Mesenteric fat pad (tissue), 1 donor: ENCODE measurements at places on chromosomes 11 and 22. TPM values are rescaled to one million over a fixed set of nuclear protein-coding genes. Genes with fewer than 3 reads are reported as not detected.

DNA sequence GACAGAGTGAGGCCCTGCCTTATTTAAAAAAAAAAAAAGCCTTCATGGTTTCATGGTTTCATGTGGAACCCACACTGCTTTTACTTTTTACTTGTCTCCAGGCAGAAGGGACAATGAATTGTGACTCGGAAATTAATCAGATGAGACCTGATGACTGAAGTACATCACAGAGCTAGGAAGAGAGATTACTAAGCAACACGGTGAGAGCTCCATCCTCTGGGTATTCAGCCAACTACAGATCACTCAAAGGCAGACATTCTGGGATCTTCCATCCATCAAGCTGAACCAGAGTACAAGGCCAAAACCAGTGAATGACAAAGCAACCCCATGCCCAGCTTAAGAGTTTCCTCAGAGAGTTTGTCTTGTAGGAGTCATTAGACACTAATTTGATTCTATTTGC, 433.2 kb downstream of the SOX6 start:
- DNase-seq = no peak

Gene PKNOX2
- total RNA-seq = 2.6 TPM

Gene OR2AG1
- total RNA-seq = not detected

Gene FGF4
- not detected for total RNA-seq

GRCh38 chr11:26753723-26754504, 32.1 kb upstream of the SLC5A12 start:
- no peak for DNase-seq

GRCh38 chr22:44191036-44191454, 10.3 kb downstream of the PARVG start:
- DNase-seq = no peak

DNA sequence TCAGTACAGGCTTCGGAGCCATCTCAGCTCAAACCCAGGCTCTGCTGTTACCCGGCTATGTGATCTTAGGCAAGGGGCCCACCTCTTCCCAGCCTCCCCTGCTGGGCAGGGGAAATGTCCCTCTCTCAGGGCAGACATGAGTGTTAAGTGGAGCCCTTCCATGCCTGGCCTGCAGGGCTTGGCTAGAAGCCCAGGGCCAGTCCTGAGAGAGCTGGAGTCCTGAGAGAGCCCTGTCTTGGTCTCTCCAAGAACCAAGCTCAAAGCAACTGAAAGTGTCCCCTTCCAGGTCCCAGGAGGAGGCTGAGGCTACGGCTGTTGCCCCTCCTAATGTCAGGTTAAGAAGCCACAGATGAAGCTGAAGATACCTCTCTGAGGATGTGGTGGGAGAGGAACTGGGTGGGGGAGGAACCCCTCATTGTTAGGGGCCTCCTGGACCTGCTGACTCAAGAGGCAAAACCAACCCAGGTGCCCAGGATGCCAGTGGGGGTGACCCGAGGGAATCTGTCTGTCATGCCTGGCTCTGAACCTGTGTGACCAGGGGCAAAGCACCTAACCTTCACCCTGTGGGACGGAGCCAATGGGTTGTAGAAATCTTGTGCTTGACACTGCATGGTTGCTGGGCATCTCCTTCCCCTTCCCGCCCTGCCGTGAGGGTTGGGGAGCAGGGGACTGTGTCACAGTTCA, 4.2 kb downstream of the ZP1 start:
- peak; percentile 81 for DNase-seq

Gene ARHGAP1
- 103 TPM for total RNA-seq

DNA sequence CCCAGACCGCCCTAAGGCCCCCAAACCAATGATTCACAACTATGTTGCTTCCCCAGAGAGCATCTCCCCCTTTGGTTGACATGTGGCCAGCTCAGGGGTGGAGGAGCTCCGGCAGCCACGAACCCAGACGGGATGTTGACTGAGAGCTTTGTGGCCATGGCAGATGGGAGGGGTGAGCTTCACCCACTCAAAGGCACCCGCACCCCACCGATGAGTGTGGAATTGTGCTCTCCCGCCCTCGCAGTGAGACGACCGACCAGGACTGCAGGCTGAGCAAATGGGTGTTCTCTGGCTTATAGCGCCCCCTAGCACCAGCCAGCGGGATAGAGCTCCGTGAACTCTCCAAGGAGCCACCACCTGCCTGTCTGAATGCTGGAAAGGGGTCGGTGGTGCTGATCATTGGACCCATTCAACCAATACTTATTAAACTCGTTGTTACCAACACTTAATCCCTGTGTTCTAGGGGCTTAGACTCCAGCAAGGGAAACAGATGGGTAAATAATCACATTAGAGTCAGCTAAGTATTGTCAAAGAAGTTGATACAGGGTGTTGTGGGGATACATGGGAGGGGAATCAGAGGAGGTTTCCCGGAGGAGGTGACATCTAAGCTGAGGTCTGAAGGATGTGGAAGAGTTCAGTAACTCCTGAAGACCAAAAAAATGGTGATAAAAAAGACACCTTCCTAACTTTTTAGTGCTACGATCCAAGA, 4.5 kb upstream of the TIMP3 start:
- DNase-seq = no peak

DNA sequence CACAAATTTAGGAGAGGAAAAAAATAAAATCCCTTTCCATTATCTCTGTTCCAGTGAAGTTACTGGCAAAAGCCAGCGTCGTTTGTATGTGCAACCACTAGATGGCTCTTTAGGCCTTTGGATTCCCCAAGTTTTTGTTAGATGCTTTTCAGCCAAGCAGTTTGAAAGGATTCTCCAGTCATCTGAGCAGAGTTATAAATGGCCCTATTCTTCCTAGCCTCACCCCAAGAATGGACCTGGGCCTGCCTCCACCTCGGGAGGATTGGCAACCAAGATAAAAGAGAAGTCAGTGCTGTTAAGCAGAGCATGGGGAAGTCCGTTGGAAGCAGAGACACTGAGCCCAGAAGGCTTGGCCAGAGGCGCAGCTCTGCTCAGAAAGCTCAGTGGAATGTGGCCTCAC, 15.4 kb downstream of the FAM181B start:
- no peak for DNase-seq

GRCh38 chr11:73242251-73243092, 24.4 kb downstream of the P2RY2 start:
- DNase-seq = no peak

- DNase-seq = no peak
Observed at GRCh38 chr22:44758344-44758973, 6.1 kb downstream of the ARHGAP8 start.

- no peak for DNase-seq
Observed at GRCh38 chr11:77410076-77410827, 63.6 kb downstream of the PAK1 start.

Gene UBTFL1
- total RNA-seq = not detected

GRCh38 chr11:120566176-120566575, 54.6 kb downstream of the GRIK4 start:
- DNase-seq = no peak

Gene PANX3
- total RNA-seq = not detected

DNA sequence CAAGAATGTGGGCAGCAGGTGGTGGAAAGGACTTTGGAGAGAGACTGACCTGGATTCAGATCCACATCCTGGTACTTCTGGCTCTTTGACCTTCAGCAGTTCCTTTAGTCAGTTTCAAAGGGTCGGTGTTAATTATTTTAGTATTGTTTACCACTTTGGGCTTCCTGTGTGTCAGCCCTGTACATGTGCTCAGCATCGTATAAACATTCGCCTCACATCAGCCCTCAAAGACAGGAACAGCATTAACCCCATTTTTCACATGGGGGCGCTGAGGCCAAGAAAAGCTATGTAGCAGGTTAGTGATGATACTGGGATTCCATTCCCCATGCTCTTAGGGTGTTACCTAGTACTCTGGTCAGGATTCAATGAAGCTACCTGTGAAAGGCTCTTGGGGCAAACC, 72.1 kb upstream of the YWHAH start:
- DNase-seq = no peak

Gene SLC43A1
- 8.4 TPM for total RNA-seq
